ENCODE measurements at places on chromosomes 3 and 15.
A peak's percentile ranks its signal among the peaks of the same experiment; 100 is the strongest.

GRCh38 chr15:72368899-72369298, 6.9 kb downstream of the HEXA start:
- DNase-seq, result no peak

DNA sequence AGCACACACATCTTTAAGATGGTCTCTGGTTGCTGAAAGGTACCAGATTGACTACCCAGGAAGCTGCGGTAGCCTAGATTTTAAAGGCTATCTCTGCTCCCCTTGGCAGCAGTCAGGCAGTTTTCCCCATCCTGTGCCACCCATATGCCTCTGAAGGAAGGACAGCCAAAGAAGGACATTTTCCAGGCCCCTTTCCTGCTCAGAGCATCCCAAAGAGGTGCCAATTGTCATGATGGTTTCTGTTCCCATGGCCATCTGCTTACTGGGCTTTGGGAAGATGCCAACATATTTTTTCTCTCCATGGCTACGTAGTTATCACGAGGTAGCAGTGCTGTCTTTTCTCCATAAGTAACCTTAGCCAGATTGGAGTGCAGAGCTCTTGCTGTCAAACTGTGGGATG, 39.7 kb downstream of the UNC13C start:
- no peak for DNase-seq

- no peak for DNase-seq
Measured at GRCh38 chr3:187955587-187955952, 198.4 kb upstream of the LPP start.

DNA sequence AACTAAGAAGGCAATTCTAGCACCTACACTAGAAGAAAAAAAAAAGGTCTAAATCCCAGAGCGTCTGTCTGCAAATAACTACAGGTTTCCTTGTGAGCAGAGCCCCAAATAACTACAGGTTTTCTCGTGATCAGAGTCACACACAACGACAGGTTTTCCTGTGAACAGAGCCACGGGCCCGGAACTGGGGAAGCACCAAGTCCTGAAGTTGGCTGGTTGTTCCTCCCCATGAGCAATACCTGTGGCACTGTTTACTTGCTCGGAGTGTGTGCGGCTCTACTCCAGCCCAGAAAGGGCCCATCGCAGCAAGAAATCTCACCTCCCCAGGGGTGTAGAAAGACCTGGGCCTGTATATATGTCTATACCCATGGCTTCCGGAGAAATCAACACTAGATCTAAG, 644 bp upstream of the MASP1 start:
- DNase-seq, result no peak

GRCh38 chr15:79896131-79896633, 632 bp downstream of the MTHFS start:
- peak; percentile 78 for DNase-seq

DNA sequence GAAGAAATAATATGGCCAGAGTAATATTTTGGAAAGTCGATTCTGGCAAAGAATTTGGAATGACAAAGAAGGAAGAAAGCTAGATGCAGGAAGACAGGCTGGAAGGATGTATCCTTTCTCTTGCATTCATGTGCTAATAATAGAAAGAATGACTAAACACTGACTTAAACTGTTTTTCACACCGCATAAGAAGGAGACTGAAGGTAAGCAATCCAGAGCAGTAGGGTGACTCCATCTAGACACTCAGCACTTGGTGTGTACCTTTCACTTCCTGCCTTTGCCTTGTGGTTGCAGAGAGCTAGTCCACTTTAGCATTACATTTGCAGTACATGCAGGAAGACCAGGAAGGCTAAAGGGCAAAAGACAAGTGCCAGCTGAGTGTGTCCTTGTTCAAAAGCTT, 234.6 kb downstream of the RBMS3 start:
- DNase-seq, result no peak

DNA sequence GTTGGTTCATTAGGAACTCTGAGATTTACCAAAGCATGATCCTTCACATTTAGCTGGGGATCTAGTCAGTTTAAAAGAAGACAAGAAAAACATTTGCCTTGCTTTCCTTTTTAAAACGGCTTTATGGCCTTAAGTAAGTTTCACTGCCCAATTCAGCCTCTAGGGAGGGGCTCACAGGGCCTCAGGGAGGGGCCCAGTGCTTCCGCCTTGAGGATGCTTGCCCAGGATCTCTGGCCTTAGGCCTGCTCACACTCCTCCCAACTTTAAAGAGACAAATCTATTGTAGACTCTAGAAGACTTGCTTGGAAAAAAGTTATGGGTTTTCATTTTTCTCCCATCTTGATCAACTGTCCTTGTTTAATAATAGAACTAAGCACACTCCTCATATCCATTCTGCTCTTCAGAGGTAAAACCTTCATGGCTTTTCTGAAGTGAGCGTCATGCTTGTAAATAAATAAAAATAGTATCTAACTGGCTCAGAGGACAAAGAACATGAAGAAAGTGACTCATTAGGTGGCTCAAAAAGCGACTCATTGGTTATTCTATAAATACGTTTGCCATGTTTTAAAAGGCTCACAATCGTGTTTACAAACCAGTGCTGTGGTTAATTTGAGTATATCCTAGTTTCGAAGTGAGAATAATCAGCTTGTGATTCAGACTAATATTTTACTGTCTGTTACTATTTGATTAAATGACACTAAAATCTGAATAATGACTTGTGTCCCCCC, 13.7 kb downstream of the PDHB start:
- no peak for DNase-seq

- no peak for DNase-seq
Measured at GRCh38 chr15:33159726-33160453, 34.6 kb downstream of the FMN1 start.

- DNase-seq, result no peak
Measured at GRCh38 chr3:193734737-193735366, 141.8 kb downstream of the OPA1 start.

DNA sequence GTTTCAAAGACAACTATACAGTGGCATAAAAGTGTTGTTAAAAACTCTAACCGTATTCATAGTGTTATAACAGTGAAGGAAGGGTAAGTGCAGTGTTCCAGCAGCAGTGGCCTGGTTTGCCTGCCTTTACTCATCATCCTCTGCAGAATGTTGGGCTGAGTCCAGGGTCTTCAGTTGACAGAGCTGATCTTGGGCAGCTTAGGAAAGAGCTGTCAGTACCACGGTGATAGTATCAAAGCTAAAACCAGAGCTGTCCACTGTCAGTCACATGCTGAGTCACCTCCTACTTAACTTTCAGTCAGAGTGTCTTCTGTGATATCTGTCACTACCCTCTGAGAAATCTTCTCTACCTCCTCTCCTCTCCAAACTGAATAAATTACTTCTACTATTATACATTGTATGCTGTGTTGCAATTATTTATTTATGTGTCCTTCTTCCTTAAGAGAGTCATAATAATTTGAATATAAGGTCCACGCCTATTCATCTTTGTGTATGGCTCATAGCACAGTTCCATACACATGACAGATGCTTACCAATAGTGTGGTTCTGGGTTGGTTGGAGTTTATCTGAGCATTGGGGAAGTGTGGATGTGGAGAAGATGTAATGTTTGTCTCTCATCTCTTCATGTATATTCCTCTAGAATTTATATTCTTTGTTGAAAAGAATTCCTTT, 242.1 kb downstream of the ZIC1 start:
- no peak for DNase-seq

GRCh38 chr15:88648357-88649214, 9.8 kb downstream of the ISG20 start:
- no peak for DNase-seq

DNA sequence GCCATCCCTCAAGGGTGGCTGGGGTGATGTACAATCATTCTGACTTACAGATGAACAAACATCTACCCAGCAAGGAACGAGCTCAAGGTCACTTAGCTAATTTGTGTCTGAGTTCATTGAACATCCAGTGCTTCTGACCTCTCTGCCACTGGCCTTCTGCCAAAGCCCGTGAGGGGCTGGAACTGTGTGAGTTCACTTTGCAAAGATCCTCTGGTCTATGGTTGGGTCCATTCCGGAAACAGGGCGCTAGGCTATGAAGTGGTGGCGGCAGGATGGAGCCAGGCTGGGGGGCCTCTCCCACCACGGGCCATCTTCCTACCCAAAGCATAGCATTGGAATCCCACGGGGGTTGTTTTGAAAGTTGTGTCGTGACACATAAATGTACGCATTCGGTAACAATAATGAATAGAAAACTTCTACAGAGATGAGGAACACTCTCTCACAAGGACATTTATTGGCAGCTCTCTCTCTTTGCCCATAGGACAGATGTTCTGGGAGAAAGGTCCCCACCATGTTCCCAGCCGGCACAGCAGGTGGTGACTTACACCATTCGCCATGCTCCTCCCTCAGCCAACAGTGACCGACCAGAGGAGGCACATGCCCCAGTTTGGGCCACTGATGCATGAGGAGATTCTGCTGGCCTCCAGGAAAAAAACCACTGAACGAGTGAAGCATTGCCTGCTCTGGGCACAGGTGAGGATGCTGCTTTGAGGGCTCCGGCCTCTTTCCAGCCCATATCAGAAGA, 214.7 kb upstream of the CHRNA7 start:
- DNase-seq, result no peak

DNA sequence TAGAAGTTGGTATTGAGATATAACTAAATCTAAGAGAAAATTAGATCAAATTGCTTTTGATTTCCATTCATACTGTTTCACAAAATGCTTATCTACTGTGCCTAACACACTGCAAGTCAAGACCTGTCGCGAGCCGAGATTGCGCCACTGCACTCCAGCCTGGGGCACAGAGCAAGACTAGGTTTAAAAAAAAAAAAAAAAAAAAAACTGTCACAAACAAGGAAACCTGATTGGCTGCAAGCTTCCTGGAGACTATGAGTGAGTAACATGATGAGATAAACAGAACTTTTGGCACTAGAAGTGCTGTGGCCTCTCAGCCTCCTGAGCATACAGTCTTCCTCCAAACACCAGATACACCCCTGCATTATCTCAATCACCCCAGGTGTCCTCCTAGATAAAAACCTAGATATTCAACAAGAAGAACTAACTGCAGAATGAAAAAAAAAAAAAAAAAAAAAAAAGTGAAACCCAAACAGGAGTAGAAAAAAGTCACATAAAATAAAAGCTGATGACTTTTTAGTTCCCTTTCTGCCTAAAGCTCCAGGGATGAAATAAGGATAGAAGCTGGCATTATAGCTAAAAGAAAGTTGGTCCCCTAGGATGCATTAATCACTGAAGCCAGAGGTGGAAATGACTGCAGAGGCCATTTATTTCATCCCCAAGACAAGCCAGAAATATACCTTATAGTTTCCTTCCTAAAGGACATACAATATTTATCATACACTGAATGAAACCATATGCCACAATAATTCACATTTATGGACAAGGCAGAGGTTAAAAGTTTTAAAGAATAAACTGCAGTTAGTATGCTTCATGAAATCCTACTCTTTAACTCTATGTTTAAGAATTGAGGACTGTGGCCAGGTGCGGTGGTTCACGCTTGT, 82.4 kb downstream of the P3H2 start:
- DNase-seq, result no peak

- DNase-seq, result no peak
Measured at GRCh38 chr3:108953210-108953609, 469 bp downstream of the GUCA1C start.

- no peak for DNase-seq
Measured at GRCh38 chr3:28191363-28191762, 50.1 kb upstream of the CMC1 start.

DNA sequence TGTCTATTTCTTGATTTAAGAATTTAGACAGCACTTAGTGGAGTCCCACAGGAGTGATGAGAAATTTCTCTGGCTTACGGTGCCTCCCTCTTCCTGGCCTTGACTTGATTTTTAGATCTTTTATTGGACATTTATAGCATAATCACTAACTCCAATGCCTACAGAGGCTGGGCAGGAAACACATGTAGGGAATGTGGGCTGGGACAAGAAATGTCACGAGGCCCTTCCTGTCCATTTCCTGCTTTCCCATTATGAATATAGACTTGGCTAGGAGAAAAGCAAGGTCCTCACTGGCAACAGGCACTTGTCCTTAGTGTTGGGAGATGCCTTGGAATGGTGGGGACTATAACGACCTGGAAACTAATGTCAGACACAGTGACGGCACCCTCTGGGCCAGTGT, 100.3 kb downstream of the MYLK start:
- no peak for DNase-seq

GRCh38 chr15:90126022-90126421, 23.8 kb upstream of the IDH2 start:
- no peak for DNase-seq

DNA sequence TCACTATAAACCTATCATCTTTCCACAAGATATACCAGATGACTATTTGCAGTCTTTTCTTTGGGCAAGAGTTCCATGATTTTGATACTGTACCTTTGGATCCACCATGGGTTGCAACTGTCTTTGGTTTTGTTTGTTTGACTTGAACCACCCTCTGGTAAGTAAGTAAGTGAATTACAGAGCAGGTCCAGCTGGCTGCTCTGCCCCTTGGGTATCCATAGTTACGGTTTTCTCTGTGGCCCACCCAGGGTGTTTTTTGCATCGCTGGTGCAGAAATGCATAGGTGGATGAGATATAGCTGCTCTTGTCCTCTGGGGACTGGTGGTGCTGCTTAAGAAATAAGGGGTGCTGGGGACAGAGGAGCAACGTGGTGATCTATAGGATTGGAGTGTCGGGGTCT, 33.8 kb downstream of the CHDH start:
- no peak for DNase-seq

- peak; percentile 20 for DNase-seq
Measured at GRCh38 chr15:33132722-33133345, 61.7 kb downstream of the FMN1 start.
